ENCODE measurements at places on chromosomes 2 and 18.
A peak's percentile ranks its signal among the peaks of the same experiment; 100 is the strongest.

GRCh38 chr2:68969736-68970490 lies 4.5 kb upstream of the GKN1 start:
- no peak for DNase-seq

GRCh38 chr2:219803294-219803693 lies 175.9 kb downstream of the SLC4A3 start:
- no peak for DNase-seq

- DNase-seq = no peak
These were observed 50.4 kb downstream of the CTAGE1 start for GRCh38 chr18:22367303-22367702.

GRCh38 chr2:234469251-234469845 lies 27.5 kb downstream of the ARL4C start:
- DNase-seq = peak; percentile 54

- no peak for DNase-seq
These were observed 115.3 kb upstream of the RBBP8 start for GRCh38 chr18:22817844-22818243.

DNA sequence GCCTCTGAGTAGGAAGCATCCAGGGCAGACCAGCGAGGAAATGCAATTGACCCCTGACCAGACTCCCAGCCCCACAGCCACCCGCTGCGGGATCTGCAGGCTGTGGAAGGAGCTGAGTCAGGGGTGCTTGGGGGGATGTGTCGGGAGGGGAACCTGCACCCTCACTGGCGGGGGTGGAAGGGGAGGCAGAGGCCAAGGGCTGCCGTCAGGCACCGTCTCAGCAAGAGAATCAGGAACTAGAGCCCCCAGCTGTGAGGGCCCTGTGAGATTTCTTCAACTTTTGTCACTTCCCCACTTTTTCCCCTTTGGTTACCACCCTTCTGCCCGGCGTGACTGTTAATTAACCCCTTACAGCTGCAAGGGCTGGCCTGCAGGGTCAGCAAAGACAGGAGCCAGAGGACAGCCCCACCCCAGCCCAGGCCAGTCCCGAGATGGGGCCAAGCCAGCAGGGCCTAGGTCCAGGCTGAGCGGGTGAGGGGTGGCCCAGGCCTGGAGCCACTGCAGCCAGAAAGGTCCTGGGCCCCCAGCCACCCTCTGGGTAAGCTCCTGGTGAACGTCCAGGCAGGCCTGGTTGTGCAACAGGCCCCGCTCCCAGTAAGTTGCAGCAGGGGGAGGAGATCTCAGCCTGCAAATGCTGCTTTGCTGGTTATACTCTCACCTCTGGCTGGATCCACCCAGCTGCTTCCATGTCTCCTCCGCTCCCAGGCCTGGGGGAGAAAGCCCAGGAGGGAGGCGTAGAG lies 147.0 kb upstream of the ID2 start:
- DNase-seq = peak; percentile 92

DNA sequence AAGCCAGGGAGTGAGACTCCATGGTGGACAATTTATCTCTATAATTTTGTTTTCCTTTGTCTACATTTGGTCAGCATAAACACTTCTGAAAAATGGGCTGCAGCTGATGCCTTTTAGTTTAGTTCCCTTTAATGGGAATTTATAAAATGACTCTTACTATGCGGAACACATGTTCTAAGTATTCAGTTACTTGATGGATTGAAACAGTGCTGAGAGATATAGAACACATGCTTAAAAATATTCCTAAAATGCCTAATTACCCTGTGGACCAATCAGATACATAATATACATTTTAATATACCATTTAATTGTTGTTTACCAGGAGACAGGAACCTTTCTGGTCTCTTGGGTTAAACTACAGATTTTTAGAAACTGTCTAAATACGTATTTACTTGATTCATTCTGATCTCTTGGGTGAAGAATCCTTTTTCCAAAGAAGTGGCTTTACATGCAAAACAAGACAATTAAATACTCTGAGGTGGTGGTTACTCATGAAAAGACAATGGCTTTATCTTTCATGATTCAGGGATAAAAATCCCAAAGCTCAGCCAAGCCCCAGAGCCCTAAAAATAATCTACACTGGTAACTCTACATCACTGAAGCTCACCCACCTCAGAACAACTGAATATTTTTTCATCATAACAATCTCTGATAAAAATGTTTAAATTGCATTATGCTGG lies 128.1 kb upstream of the SERTAD2 start:
- DNase-seq = no peak

GRCh38 chr2:191228861-191229260 lies 16.3 kb upstream of the MYO1B start:
- DNase-seq = no peak

- no peak for DNase-seq
These were observed 21.3 kb upstream of the SIX2 start for GRCh38 chr2:45030553-45030952.

- DNase-seq = no peak
These were observed 23.7 kb upstream of the SMAD7 start for GRCh38 chr18:48974304-48975119.

- DNase-seq = peak; percentile 89
These were observed at the start of the genes HADHA and HADHB for GRCh38 chr2:26244309-26245230. Gene HADHA, minus strand, starts transcription at chr2:26244632. Its CDS starts 36 bp downstream, at chr2:26244596. Gene HADHB, plus strand, starts transcription at chr2:26244939. Its CDS starts 9,316 bp downstream, at chr2:26254255.

- DNase-seq = no peak
These were observed 202.5 kb downstream of the CTNNA2 start for GRCh38 chr2:79715338-79715737.

DNA sequence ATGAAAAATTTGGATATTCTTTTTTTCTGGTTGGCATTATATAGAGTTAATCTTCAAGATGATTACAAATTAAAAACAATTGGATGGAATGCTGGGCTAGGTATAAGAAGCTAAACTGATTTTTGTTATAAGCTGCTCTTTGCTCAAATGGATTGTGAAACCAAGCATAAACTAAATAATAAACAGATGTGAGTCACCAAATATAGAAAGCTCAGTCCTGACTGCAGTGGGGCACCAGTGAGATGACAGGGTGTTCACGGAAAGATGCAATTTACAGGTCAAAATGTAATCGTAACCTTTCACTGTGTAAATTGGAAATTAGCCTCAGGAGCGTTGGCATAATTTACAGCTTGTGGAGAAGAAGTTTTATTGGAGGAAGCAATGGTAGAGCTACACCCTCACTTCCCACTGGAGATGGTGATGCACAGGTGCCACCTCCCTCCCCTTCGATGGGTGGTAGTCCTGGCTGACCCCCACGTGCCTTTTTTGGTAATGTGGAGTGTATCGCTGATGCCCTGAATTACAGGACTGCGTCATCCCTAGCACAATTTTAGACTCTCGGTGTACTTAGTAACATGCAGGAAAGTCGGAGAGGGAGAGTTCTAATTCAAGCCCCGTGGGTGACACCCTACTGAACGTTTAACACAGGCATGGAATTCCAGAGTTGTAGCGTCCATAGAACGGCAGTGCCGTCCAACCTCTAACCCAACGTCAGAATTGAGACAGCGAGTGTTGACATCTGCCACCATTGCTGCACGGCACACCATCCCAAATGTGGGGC lies 73.9 kb upstream of the NFATC1 start:
- DNase-seq = no peak
